ENCODE measurements at places on chromosomes 2 and 18. TPM values are rescaled to one million over a fixed set of nuclear protein-coding genes. Genes with fewer than 3 reads are reported as not detected.
A peak's percentile ranks its signal among the peaks of the same experiment; 100 is the strongest.

Gene FEV
- not detected for total RNA-seq

Gene DLX1
- total RNA-seq: not detected

Gene VWA3B
- 7.8 TPM for total RNA-seq

Gene STAMBP
- 26.7 TPM for total RNA-seq

Gene IL1A
- total RNA-seq: not detected

Gene CCDC74B
- total RNA-seq: 5.5 TPM

Gene NEU4
- total RNA-seq: 2.9 TPM

Gene TBR1
- not detected for total RNA-seq

Gene ARHGEF33
- 3.1 TPM for total RNA-seq

DNA sequence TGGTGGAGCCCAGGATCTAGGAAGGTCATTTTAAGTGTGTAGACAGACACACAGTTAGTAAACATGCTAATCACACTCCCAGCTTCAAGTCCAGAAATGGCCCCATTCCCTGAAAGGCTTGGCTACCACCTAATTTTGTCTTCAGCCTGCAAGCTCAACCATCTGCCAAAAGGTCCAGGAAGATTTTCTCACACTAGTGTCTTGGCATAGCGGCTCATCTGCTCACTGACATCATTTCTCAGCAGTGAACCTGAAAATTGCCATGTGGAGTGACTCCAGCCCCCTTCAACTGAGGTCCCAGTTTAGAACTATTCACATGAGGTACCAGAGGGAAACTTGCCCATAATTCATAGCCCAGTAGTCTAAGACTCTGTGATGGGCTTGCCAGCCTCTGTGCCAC lies 748.9 kb downstream of the LRP1B start:
- no peak overlapping the region for H3K27ac ChIP-seq
- DNase-seq: no peak
- no peak overlapping the region for H3K4me3 ChIP-seq
- H3K4me1 ChIP-seq: no peaks in the 10 kb centered on the region
- no peaks in the 10 kb centered on the region for H3K27me3 ChIP-seq

- H3K27me3 ChIP-seq: no peaks in the 10 kb centered on the region
- DNase-seq: no peak
- H3K36me3 ChIP-seq: no peaks in the 10 kb centered on the region
- H3K4me1 ChIP-seq: no peaks in the 10 kb centered on the region
- no peak overlapping the region for H3K4me3 ChIP-seq
Observed at GRCh38 chr2:170695521-170696410, 19.4 kb upstream of the SP5 start.

- no peak overlapping the region for H3K27ac ChIP-seq
- peaks cover 38% of the 10 kb centered on the region for H3K4me1 ChIP-seq
- H3K4me3 ChIP-seq: no peak overlapping the region
- no peaks in the 10 kb centered on the region for H3K27me3 ChIP-seq
Observed at GRCh38 chr2:61181382-61182058, 19.5 kb downstream of the C2orf74 start.

DNA sequence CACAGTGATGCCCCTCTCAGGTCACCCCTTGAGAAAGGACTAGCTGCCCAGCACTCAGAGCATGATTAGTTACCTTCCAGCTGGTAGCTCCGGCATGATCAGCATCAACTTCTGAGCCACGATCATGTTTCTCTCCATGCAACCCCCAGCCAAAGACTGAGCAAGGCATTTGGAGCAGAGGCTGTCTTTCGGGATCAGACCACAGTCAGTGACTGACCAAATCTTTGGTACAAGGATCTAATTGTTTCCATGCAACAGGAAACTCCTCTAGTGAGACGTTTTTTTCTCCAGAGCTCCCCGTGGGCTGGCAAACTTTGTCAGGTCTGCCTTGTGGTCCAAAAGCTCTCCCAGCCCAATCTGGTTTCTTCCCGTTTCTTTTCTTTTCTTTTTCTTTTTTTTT lies 244.3 kb downstream of the METTL4 start:
- H3K27ac ChIP-seq: no peak overlapping the region
- no peaks in the 10 kb centered on the region for H3K36me3 ChIP-seq
- H3K4me3 ChIP-seq: no peak overlapping the region
- DNase-seq: no peak

DNA sequence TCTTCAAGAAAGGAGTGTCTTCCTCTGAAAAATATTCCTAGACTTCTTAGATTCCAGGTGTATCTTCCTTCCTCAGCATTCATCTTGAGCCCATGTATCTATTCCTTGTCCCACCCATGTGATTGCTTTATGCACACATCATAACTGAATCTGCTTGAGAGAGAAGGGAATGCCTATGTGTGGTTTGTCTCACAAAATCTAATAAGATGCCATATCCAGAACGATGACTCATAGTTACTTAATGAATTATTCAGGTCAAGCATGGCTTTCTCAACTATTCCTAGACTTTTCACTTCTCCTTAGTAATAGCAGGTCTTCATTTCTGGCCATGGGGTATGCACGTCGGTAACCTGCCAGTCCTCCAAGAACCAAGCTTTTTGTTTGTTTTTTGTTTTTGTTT lies 121.8 kb downstream of the SETBP1 start:
- no peak for DNase-seq
- no peaks in the 10 kb centered on the region for H3K27me3 ChIP-seq
- H3K36me3 ChIP-seq: no peaks in the 10 kb centered on the region
- H3K27ac ChIP-seq: peak overlapping the region; percentile 50
- H3K4me3 ChIP-seq: no peak overlapping the region

DNA sequence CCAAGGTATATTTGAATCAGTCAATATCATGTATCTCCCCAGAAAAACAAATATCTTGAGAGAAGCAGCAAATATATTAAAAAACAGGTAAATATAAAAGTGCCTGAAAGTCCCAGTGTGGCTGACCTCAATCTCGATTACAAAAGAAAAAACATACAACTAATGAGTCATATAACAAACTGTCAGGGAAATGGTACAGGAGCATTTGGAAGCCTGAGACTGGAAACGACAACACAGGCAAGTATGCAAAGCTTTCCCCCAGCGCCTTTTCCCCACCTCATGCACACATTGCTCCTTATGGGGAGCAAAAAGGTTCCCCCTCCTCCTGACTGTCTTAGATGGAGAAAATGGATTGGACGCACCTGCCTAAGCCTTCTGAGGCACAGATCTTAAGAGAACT lies 230.7 kb downstream of the TMX3 start:
- no peaks in the 10 kb centered on the region for H3K36me3 ChIP-seq
- no peaks in the 10 kb centered on the region for H3K4me1 ChIP-seq
- no peak overlapping the region for H3K27ac ChIP-seq
- H3K27me3 ChIP-seq: no peaks in the 10 kb centered on the region
- DNase-seq: no peak

DNA sequence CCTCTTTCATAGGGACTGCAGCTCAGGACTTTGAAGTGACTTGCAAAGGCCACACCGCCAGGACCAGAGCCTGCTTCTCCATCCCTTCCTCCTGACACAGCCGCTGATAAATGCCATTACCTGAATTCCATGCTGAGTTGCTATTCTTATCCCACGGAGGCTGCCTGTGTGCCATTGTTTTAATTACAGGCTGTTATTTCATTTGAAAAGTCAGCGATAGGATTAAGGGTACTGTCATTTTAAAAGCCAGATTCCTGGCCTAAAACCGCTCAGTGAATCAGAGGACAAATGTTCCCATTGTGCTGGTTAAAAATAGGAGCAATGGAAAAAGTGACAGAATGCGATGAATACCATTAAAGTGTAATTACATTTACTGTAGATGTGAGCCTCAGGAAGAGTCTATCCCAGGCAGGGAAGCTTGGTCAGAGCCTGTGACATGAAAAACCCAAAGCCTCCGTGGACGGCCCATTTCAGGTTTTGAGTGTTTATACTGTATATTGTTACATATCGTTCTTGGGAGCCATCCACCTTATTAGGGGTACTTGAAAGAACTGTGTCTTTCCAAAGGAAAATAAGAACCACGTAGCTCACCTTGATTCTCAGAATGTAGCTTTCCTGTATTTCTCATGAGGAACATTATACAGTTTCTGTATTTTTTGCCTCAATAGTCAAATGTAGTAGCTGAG lies 41.3 kb downstream of the PDCL3 start:
- H3K4me3 ChIP-seq: no peak overlapping the region
- DNase-seq: no peak
- no peaks in the 10 kb centered on the region for H3K27me3 ChIP-seq
- H3K4me1 ChIP-seq: no peaks in the 10 kb centered on the region
- H3K36me3 ChIP-seq: no peaks in the 10 kb centered on the region

GRCh38 chr2:240234503-240234951 lies 94.1 kb upstream of the OTOS start:
- H3K4me1 ChIP-seq: peaks cover 19% of the 10 kb centered on the region
- no peak overlapping the region for H3K4me3 ChIP-seq
- H3K27ac ChIP-seq: peak overlapping the region; percentile 61
- no peaks in the 10 kb centered on the region for H3K27me3 ChIP-seq
- DNase-seq: no peak

DNA sequence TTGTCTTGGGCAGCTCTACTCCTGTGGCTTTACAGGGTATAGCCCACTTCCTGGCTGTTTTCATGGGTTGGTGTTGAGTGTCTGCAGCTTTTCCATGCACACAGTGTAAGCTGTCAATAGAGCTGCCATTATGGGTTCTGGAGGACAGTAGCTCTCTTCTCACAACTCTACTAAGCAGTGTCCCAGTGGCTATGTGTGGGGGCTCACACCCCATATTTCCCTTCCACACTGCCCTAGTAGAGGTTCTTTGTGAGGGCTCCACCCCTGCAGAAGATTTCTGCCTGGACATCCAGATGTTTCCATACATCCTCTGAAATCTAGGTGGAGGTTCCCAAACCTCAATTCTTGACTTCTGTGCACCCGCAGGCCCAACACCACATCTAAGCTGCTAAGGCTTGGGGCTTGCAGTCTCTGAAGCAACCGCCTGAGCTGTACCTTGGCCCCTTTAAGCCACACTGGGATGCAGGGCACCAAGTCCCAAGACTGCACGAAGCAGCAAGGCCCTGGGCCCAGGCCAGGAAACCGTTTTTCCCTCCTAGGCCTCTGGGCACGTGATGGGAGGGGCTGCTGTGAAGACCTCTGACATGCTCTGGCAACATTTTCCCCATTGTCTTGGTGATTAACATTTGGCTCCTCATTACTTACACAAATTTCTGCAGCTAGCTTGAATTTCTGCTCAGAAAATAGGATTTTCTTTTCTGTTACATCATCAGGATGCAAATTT lies 9.4 kb downstream of the ELAC1 start:
- no peaks in the 10 kb centered on the region for H3K4me1 ChIP-seq
- no peaks in the 10 kb centered on the region for H3K27me3 ChIP-seq
- no peak for DNase-seq
- peaks cover 10% of the 10 kb centered on the region for H3K36me3 ChIP-seq
- no peak overlapping the region for H3K27ac ChIP-seq
- H3K4me3 ChIP-seq: no peak overlapping the region

DNA sequence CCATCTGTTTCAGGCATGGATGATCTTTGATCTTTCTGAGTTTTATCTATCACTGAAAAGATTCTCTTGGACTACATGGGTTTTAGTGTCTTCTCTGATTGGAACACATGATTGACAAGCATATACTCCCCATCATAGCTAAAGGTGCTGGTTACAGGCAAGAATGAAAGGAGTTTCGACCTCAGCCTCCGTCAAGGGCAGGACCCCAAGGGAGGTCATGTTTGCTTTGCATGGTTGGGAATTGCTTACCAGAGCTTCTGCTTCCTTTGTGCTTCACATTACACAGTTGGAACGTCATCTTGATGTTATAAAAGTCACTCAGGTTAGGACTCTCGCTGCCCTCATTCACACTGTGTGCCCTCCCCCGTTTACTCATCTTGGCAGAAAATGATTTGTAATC lies 287.7 kb downstream of the PIK3C3 start:
- no peak for DNase-seq
- H3K27me3 ChIP-seq: no peaks in the 10 kb centered on the region
- H3K27ac ChIP-seq: no peak overlapping the region

DNA sequence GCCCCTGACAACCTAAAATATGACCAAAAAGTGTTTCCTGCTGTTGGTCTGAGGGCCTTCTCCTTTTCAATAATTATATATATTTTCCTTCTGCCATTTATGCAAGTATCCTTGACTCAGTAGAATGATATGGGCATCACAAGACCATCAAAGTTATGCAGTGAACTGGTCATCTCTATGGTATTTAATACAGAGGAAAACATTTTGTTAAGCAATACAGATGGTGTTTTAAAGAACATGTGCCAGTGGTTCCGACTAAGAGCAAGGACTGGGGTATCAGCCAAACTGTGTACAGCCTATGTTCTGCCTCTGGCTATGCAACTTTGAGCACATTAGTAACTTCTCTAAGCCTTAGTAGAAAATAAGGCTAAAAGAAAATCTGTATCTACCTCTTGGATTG lies 179.0 kb downstream of the TRABD2A start:
- H3K27ac ChIP-seq: no peak overlapping the region
- H3K36me3 ChIP-seq: no peaks in the 10 kb centered on the region
- H3K4me1 ChIP-seq: no peaks in the 10 kb centered on the region

- no peak overlapping the region for H3K27ac ChIP-seq
- no peaks in the 10 kb centered on the region for H3K27me3 ChIP-seq
- H3K4me1 ChIP-seq: no peaks in the 10 kb centered on the region
- H3K4me3 ChIP-seq: no peak overlapping the region
- no peak for DNase-seq
Observed at GRCh38 chr18:13513021-13513420, 213.3 kb downstream of the FAM210A start.

DNA sequence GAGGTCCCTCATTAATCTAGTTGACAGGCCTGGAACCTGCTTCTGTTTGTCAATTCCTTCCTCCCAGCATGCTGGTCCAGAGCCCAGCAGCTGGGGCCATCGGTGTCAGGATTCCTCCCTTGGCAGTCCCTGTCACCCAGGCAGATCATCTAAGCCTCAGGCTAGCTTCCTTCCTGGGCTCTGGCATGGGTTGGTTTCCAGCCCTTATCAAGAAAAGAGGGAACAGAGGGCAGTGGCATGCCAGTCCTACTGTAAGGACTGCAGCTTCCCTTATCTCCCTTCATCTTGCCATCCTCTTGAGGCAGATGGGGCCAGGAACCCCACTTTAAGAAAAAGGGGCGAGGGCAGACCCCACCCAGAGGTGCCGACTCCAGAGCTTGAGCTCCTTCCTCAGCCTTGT lies 10.9 kb upstream of the KCNK3 start:
- H3K4me3 ChIP-seq: no peak overlapping the region
- no peak for DNase-seq
- no peaks in the 10 kb centered on the region for H3K36me3 ChIP-seq
- H3K27me3 ChIP-seq: no peaks in the 10 kb centered on the region
- no peaks in the 10 kb centered on the region for H3K4me1 ChIP-seq

GRCh38 chr18:49839012-49839411 lies 25.7 kb upstream of the ACAA2 start:
- DNase-seq: no peak
- H3K36me3 ChIP-seq: no peaks in the 10 kb centered on the region
- H3K4me3 ChIP-seq: no peak overlapping the region
- H3K27ac ChIP-seq: no peak overlapping the region

DNA sequence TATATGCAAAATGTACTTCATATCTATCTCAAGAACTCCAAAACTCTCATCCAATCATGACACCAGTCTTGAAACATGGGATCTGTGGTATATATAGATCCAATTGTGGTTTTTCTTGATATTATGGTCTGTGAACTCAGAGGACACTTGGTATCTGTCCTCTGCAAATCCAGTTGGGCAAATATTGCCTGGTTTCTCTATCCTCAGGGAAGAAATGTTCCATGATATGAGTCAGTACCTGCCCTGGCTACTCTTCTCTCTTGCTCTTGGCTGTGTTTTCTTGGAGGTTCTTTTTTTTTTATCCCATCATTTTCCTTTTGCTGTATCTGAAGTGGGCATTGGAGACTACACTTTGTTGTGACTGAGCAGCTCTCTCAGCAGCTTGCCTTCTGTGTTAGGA lies 10.9 kb downstream of the NBEAL1 start:
- no peak overlapping the region for H3K27ac ChIP-seq
- no peak for DNase-seq
- H3K4me3 ChIP-seq: no peak overlapping the region
- no peaks in the 10 kb centered on the region for H3K27me3 ChIP-seq
